ENCODE measurements at places on chromosomes 3 and 15. TPM values are rescaled to one million over a fixed set of nuclear protein-coding genes. Genes with fewer than 3 reads are reported as not detected.

DNA sequence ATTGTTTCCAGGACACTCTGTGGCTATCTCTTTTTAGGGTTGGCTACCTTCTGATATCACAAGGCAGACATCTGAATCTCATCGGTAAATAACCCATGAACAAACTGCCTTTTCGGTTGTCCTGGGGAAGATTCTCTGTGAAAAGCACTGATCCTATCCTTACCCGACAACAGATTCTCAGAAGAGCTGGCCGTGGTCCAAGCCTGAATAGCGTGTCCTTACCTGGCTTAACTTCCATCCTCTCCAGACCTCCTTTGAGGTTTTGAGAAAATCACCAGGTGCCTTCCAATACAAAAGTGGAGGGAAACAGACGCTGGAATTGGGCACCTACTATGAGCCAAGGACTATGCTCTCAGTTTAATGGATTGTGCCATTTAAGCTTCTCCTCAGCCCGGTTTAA, 87.4 kb upstream of the ARHGEF3 start:
- DNase-seq: no peak

GRCh38 chr3:174767853-174768382, 91.2 kb upstream of the NAALADL2 start:
- no peak for DNase-seq

DNA sequence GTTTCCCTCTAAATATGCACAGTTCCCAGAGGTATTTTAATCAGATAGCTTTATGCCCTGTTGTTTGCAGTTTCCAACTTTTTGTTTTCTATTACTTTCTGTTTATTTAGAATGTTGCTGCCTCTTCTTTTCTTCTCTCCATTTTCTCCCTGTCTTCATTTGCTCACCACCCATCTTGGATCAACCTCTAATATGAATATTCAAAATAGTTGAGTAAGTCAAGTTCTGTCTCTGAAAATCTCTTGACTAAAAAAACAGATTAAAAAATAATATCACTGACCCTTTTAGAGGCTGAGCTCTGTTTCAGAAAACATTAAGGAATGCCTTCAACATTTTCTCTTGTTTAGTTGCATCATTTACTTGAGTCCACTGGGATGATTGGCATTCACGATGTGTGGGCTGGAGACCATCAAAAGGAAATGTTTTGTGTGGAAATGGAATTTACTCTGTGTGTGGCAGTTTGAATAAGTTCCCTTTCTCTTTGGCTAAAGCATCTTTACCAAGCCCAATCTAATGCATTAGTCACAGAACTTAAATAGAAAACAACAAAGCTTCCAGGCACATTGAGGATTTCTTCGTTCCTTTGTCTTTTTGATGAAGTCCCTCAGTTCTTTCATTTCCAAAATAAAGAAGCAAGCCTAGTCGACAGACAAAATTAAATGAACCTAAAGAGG, 633.9 kb upstream of the TGFBR2 start:
- DNase-seq: peak; percentile 61

DNA sequence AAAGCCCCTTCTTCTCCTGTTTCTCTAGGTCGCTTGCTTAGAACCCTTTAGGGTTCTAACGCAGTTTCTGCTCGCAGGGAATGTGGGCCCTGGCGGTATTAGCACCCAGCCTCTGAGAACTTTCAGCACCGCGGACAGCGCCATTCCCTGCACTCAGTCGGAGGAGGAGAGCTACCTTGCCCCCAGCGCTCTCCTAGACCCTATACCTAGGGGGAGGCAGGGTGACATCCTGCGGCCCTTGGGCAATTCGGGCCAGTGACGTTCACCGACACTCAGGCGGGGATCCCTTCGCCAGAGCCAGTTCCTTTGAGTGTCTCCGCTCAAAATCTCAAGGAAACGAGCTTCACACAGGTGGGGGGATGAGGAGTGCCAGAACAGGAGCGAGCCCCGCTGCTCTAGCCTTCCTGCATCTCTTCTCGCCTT, 1.3 kb downstream of the SLC7A14 start:
- DNase-seq: peak; percentile 80

GRCh38 chr15:90033448-90033847, 32.3 kb downstream of the ZNF710 start:
- no peak for DNase-seq

- DNase-seq: peak; percentile 66
Observed at GRCh38 chr3:22908989-22909507, 294.1 kb upstream of the UBE2E2 start.

GRCh38 chr3:61561374-61562041, at the start of gene PTPRG:
PTPRG (plus strand) TSS chr3:61561571; CDS start chr3:61562288, 717 bp downstream.
- peak; percentile 97 for DNase-seq

LMAN1L gene
- polyA plus RNA-seq: not detected

XCR1 gene
- 0.34 TPM for polyA plus RNA-seq

TGM5 gene
- 0.08 TPM for polyA plus RNA-seq

- no peak for DNase-seq
Observed at GRCh38 chr3:28467414-28467813, 118.8 kb upstream of the AZI2 start.

- DNase-seq: no peak
Observed at GRCh38 chr3:65706301-65706700, 332.4 kb downstream of the MAGI1 start.

SLC22A13 gene
- polyA plus RNA-seq: 0.16 TPM
